Endothelial cell (in vitro differentiated cells): ENCODE measurements at places on chromosomes 11 and 22.

DNA sequence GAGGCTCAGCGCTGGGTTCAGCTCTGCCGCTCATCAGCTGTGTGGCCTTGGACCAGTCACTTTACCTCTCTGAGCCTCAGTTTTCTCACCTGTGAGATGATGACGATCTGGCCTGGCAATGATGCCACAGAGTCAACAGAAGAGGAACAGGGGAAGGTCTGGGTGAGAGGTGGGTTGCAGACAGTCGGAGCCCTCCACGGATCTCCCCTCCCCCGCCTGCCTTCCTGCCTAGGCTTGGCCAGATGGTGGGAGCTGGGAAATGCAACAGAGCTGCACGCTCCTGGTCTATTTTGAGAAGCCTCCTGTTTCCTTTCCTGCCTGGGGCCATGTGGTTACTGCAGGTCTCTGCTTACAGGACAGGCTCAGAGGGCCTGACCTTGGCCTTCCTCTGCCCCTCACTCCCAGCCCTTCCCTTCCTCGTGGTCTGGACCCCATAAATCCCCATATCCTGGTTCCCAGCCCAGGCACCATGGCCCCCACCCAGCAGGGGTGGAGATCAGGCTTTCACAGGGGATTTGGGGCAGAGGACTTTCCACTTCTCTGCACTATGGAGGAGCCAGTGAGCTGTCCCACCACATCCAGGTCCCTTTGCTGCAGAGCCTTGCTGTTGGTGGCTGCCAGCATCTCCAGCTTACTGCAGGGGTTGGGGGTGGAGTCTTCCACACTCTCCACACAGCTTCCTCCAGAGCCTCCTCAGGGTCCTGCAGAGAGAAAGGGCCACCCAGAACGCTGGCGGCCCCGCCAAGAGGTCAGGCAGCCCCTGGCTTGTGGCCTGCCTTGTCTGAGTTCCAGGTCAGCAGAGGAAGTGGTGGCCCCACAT lies 46.9 kb downstream of the C11orf96 start:
- peak; percentile 63 for DNase-seq

DNA sequence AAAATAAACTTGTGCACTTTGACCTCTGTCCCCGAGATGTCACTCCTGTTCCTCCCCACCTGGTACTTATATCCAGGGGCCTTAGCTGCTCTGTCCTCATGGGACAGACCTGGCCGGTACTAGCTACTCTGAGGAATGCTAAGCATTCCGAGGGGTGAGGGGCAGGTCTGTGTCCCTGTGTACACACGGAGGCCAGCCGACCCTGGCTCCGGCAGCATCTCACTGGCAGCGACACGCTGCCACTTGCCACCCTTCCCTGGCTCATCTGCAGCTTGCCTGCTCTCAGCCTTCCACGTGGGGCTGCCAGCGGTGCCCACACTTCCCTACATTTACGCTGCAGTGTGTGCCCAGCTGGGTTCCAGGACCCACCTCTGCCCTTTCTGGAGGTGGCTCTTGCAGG lies 21.6 kb upstream of the TEF start:
- DNase-seq: no peak

- peak; percentile 15 for DNase-seq
Observed at GRCh38 chr11:86799680-86800075, 664 bp upstream of the PRSS23 start.

DNA sequence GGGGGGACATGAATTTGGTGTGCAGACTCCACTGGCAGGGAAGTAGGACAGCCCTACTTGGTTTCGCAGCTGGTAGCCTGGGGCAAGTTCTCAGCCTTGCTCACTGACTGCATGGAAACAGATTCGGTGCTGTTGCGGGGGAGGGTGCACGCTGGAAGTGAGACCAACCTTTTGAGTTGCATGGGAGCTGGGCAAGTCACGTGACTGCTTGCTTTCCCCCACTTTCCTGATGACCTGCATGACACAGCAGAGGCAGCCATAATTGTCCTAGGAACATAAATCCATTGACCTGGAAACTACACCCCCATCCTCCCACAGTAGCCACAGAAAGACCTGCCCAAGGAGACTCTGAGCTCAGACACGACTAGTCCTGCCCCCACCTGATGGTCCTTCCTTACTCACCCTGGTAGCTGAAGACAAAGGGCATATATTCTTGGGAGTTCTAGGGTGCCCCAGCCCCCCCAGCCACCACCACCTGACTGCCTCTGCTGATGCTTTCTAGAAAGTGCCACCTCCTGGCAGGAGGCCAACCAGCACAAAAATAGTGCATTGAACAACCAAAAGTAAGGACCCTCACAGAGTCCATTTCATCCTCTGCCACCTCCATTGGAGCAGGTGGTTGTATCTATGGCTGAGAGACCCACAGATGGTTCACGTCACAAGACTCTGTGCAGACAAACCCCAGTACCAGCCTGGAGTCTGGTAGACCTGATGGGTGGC lies 4.1 kb upstream of the HBG2 start:
- DNase-seq: no peak

DNA sequence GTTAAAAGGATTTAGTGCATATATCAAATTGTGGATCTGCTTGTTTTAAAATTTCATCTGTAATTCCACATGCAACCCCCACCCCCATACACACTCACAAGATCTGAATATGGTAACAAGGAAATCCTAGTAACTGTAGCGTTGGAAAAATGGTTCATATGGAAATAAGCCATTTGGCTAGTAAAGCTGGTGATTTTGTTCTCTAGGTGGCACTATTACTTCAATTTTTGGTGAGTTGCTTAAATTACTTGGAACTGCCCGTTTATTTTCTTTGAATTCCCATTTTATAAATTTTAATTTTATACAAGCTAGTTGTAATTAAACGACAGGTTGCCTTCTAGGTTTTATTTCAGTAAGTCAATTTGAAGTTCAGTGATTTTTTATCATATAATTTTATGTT lies 5.3 kb downstream of the BDNF start:
- DNase-seq: no peak

DNA sequence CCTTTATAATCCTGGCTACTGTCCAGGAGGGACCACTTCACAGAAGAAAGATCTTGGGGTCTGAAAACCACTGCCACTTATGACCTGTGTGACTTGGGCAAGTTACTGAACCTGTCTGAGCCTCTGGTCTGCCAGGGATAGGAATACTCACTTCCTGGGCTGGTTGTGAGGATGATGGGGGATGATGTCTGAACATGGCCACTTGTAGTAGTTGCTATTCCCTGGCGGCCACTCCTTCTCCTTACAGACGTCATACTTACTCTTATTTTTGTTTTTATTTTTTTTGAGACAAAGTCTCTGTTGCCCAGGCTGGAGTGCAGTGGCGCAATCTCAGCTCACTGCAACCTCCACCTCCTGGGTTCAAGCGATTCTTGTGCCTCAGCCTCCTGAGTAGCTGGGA lies 26.1 kb downstream of the CD82 start:
- no peak for DNase-seq

DNA sequence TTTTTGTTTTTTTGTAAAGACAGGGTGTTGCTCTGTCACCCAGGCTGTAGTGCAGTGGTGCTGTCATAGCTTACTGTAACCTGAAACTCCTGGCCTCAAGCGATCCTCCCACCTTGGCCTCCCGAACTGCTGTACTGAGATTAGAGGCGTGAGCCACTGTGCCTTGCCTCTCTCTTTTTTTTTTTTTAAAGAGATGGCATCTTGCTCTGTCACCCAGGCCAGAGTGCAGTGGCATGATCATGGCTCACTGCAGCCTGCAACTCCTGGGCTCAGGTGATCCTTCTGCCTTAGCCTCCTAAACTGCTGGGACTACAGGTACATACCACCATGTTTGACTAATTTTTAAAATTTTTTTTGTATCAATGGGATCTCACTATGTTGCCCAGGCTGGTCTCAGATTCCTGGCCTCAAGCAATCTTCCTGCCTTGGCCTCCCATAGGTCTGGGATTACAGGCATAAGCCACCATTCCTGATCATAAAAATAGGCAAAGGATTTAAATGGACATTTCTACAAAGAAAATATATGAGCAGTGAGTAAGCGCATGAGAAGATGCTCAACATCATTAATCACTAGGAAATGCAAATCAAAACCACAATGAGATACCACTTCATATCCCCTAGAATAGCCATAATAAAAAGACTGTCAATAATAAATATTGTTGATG lies 17.3 kb upstream of the CLNS1A start:
- no peak for DNase-seq

GRCh38 chr22:25744694-25745093 lies 2.7 kb downstream of the MYO18B start:
- DNase-seq: no peak

GRCh38 chr11:101929294-101929915 lies 13.1 kb upstream of the ANGPTL5 start:
- DNase-seq: no peak

DNA sequence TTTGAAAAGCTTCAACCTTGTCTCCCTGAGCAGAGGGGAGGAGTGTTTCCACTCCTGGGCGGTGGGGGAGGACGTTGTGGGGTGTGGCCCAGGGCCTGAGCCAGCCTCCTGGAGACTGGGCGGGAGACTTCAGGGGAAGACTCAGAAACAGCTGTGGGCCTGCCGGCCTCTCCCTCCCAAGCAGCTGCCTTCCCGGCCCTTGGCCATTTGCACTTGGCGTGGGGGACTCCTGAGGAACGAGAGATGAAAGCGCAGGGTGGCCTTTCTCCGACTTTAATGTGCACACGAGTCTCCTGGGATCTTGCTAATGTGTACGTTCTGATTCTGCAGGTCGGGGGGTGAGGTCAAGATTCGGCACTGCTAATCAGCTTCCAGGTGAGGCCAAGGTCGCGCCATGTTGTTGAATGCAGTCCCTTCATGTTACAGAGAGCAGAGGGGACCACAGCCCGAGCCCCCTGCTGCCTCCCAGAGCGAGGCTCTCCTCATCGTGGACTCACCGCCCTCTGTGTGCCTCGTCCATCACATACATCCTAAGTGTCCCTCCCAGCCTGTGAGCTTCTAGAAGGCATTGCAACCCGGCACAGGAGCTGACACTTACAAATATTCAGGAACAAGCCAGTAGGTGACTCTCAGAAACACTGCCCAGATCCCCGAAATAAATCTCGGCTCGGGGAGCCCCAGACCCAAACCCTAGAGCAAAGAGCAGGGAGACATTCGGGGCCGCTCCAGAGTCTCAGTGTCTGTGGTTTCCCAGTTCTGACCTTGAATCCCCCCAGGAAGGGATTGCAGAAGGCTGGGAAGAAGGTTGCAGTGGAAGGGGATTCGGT lies 7.7 kb downstream of the LIF start:
- DNase-seq: no peak

- DNase-seq: no peak
Observed at GRCh38 chr11:86058360-86058759, 10.5 kb downstream of the PICALM start.

DNA sequence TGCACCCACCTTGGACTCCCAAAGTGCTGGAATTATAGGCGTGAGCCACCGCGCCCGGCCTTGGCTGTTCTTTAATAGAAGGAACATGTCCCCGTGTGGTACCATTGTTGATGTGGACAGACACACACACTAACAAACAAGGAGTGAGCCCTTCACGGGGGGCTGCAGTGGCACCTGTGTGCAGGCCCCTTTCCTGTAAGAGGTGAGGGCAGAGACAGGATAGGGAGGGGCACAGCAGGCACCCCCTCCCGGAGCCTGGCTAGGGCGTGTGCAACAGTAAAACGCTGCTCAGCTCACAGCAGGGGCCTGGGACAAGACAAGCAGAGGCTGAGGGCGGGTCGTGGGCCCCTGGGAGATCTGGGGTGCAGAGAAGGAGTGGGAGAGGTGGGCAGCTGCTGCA lies 37.8 kb downstream of the GRIK4 start:
- DNase-seq: no peak

- DNase-seq: no peak
Observed at GRCh38 chr11:16898274-16898985, 115.8 kb downstream of the PLEKHA7 start.

DNA sequence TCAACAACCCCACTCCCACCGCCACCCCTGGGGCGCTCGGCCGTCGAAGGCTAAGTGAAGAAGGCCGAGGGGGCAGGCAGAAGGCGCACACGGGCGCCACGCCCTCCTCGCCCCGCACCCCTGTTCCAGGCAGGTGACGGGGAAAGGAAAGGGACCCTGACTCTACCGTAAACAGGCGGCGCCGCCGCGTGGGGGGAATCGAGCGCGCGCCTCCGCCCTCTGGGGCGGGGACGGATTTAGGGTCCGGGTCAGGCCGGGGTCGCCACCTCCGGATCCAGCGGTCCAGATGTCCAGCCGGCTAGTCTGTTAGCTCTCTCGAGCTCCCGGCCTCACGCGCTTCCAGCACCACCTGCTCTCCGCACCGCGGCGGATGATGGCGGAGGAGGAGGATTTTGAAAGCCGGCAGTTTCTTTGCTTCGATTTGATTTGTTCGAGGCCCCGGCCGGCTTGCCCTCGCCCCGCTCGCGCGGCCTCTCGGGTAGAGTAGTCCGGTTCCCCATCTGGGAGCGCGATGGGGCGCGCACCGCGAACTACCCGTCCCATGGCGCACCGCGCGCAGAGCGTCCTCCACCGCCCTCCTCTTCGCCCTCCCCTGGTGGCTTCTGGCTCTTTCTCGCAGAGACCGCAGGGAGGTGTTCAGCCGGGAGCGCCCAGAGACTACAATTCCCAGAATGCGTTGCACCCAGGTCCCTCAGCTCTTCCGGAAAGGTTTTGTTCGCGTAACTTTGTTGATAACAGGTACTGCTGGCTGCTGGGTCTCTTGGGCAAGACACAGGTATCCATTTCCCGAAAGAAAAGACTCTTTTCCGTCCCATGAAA lies at the start of gene RANGAP1:
Gene RANGAP1, minus strand, starts transcription at position 368 of the 819 bp plus-strand sequence. CDS start 5,143 bp downstream, outside the sequence.
- DNase-seq: peak; percentile 98

GRCh38 chr11:129146191-129146590 lies 45.9 kb downstream of the ARHGAP32 start:
- no peak for DNase-seq

- DNase-seq: no peak
Observed at GRCh38 chr11:103870821-103871309, 165.6 kb upstream of the DDI1 start.

GRCh38 chr11:27076121-27076589 lies 35.5 kb downstream of the BBOX1 start:
- no peak for DNase-seq

- DNase-seq: no peak
Observed at GRCh38 chr11:9901943-9902342, 238.1 kb downstream of the SWAP70 start.

- no peak for DNase-seq
Observed at GRCh38 chr22:41334951-41335635, 33.8 kb downstream of the ZC3H7B start.

DNA sequence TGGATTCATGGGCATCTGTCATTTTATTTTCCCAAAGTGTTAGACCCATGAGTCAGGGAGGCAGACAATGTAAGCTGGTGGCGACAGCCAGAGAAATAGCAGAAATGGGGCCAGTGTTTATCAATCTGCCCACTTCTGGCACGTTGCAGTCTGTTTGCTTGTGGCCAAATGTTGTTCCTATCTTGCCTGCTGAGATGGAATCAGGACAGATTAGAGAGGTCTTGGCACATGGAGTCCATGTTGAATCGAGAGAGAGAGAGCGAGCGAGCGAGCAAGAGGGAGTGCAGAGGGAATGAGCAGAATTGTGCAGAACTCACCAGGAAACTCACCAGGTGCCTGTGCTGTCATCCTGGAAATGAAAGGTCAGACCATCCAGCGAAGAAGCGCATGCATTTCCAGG lies 21.9 kb upstream of the PARVG start:
- no peak for DNase-seq

- DNase-seq: no peak
Observed at GRCh38 chr22:26485013-26485412, 1.3 kb downstream of the SRRD start.

GRCh38 chr11:103926990-103927389 lies 109.5 kb upstream of the DDI1 start:
- DNase-seq: no peak
